ENCODE measurements at places on chromosomes 12 and 14.

GRCh38 chr12:21248679-21249078 lies 86.0 kb downstream of the SLCO1A2 start:
- no peak for DNase-seq

GRCh38 chr12:89539426-89540223 lies 13.8 kb upstream of the POC1B start:
- no peak for DNase-seq

- DNase-seq: no peak
These were observed 159.3 kb upstream of the CPNE8 start for GRCh38 chr12:39064708-39065107.

GRCh38 chr14:104389326-104390220 lies 190.0 kb upstream of the C14orf180 start:
- DNase-seq: peak; percentile 46

DNA sequence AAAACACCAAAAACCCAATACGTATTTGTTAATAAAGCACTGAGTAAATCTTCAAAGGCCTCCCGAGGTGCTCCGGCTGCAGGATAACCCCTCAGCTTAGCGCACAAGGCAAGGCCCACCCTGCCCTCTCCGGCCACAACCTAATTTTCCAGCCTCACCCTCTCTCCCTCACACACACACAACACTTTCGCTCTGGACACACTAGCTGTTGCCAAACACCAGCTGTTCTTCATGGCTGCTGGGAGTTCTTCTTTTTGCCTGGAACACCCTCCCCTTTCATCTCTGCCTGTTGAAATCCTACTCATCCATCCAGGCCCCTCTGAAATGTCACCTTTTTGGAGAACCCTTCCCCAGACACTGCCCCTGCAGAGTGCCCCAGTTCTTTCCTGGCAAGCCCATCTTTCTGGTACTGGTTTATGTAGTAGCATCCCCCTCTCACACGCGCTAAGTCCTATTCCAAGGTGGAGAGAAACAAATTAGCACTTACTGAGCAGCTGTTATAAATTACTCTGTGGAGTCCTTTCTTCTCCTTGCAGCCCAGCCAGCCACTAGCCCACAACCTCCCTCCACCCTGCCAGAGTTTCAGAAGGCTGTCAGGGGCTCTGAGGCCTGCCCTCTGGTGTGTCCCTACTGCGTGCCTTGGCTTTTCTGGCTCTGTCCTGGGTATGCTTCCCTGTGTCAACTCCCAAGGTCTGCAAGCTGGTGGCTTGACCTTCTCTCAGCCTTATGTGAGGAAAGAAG lies 805 bp upstream of the CRACR2A start:
- no peak for DNase-seq

DNA sequence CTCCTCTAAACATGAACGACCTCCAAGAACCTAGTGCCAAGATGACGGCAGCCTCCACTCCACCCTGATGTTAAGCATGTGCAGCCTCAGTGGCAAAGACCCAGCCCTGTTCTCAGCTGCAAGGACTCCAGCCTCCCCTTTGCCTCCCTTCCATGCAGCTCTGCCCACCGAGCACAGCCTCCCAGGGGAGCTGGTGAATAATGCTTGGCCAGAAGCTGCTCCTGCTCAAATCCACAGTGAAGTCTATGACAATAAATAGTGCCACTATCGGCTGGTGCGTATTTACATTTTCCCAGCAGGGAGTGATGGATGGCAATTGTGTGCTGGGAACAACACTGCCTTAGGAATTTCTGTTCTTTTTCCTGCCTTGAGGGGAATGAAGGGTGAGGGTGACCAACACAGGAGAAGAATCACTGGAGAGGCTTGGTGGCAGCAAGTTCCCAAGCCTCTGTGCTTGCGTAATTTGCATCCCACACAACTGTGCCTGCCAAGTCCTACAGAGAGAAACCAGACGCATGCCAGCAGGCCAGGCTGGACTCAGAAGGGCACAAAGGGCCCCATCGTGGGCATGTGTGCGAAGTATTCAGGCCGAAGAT lies 29.9 kb upstream of the TC2N start:
- DNase-seq: no peak

GRCh38 chr12:101927036-101927435 lies 49.7 kb downstream of the DRAM1 start:
- no peak for DNase-seq

DNA sequence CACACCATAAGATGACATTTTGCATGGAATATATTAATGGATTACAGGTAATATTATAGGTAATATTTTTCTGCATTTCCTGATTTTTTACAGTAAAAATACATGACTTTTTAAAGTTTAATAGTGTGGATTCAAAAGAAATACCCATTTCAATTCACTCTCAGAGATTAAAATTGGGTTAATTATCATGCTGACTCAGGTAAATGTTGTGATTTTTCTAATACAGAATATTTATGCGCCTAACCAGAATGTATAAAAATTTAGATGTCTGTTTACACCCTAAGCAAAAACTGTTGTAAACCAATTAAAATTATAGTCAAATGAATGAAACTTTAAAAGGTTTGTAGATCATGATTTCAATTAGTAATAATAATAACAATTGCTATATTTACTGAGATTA lies 117.2 kb upstream of the FLRT2 start:
- DNase-seq: no peak

DNA sequence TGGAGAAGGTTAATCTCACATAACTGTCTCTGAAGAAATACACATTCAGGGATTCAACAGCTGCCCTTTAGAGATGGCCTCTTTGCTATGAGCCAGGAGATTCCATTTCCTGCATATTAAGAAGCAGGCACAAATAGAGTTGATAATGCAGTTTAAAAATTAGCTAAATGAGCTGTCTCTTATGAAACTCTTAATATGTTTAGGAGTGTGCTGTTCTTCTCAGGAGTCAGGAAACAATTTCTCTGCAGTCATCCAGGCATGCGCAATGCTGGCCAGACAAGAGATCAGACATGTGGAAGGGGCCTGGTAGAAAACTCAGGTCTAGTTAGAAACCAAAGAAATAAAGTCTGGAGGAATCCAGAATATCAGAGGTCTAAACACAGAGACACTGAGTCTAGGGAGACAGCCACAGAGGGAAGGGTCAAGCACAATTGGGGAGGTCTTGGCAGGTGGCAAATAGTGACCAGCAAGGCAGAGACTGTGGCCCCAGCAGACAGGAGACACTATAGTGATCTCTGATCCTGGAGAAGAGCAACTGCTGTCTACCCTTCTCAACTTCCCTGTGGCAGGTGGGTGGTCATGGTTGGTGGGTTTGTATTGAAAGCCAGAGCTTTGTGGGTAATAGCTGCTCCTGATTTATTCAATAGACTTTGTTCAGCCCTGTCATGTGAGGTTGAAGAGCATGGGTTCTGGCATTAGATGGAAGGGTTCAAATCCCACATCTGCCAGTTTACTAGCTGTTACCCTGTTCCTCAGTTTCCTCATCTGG lies 185.8 kb upstream of the RMST start:
- no peak for DNase-seq

GRCh38 chr12:78494911-78495310 lies 369.7 kb upstream of the SYT1 start:
- DNase-seq: no peak

GRCh38 chr14:38496092-38496491 lies 240.2 kb upstream of the CLEC14A start:
- DNase-seq: no peak

DNA sequence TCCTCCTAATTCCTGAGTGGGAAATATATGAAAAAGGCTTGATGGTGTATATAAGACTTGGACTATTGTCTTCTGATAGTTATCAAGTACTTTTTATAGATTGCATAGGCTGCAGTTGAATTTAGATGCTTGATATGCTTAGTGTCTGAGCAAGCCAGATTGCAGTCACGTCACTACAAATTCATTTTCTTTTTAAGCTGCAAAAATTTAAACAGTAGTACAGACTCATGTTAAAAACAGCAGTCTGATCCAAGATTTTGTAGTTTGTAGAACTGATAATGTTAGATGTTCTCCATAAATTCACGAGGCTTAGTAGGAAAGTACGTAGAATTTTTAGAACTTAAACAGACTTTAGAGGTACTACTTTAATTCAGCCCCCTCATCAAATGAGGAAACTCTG lies 126.4 kb downstream of the GPR135 start:
- no peak for DNase-seq

- no peak for DNase-seq
These were observed 266.9 kb upstream of the PELI2 start for GRCh38 chr14:55851301-55851700.

- no peak for DNase-seq
These were observed 45.5 kb downstream of the RIC8B start for GRCh38 chr12:106819991-106820390.

DNA sequence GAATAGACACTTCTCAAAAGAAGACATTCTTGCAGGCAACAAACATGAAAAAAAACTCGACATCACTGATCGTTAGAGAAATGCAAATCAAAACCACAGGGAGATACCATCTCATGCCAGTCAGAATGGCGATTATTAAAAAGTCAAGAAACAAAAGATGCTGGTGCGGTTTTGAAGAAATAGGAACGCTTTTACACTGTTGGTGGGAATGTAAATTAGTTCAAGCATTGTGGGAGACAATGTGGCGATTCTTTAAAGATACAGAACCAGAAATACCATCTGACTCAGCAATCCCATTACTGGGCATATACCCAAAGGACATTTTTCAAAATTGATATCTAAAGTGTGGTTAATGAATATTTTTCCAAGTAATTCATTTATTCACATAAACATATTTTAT lies 39.6 kb upstream of the LIN7A start:
- no peak for DNase-seq

DNA sequence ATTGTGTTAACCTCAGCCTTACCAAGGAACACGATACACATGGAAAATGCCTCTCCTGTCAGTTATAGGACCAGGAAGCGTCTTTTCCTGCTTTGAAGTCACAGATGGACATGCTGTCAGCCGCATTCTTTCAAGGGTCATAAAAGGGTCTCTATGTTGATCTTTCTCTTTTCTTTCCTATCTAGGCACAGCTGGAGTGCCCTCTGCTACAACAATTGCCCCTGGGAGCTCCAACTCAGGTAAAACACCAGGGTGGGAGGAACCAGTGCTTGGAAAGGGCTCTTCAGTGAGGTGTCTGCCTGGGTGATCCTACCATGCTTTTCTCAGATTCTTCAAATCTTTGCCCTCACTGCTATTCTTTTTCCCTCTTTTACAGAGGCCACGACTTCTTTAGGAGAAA lies 157.4 kb upstream of the CNTN1 start:
- no peak for DNase-seq

GRCh38 chr12:29320295-29321085 lies 60.5 kb downstream of the ERGIC2 start:
- no peak for DNase-seq

DNA sequence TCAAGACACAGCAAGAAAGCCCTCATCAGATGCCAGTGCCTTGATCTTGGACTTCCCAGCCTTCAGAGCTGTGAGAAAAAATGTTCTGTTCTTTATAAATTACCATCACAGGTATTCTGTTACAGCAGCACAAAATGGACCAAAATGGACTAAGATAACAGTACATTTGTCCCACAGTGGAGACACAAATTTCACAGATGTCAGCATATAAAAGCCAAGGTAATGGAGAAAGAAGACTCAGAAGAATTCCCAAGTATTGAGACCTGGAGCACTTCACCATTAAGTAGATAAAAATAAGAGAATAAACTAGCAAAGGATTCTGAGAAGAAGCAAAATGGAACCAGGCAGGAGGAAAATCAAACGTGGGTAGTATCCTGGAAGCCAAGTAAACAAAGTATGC lies 131.0 kb downstream of the NOVA1 start:
- no peak for DNase-seq

GRCh38 chr12:81401241-81401640 lies 323.4 kb downstream of the ACSS3 start:
- DNase-seq: no peak

GRCh38 chr12:123485756-123486155 lies 27.8 kb downstream of the SNRNP35 start:
- no peak for DNase-seq

DNA sequence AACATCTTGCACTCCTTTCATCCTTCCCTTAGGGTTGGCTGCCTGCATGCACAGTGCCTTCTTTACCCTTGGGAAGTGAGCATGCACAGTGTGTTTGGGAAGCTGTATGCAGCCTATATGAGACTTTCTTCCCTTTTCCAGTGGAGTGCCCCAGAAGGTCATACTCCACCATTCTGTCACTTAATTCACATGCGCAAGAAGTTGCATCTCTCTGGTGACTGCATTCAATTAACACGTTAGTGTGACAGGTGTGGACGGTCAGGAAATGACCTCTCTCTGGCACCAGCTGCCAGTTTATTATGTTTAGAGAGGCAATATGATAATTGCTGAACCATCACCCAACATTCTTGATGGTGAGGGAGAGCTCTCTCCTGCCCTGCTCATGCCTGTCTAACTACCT lies 770.0 kb downstream of the FLRT2 start:
- no peak for DNase-seq

GRCh38 chr14:102540315-102541028 lies 30.9 kb upstream of the ANKRD9 start:
- no peak for DNase-seq

DNA sequence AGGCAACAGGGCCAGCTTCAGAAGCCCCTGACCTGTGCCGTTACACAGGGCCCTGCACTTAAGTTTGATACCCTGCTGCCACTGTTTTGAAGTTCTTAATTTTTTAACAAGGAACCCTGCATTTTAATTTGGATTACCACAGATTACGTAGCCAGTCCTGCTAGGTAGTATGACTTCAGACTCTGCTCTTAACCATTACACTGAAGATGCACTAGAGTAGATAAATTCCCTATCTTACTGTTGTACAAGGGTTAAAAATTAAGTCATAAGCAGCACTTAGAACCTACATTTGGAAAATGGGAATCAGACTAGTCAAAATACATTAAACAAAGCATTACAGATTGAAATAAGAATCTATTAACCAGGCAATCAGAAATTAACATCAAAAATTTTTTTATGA lies 2.3 kb downstream of the GNPNAT1 start:
- DNase-seq: no peak

GRCh38 chr12:122035292-122035691 lies 13.6 kb downstream of the BCL7A start:
- no peak for DNase-seq

DNA sequence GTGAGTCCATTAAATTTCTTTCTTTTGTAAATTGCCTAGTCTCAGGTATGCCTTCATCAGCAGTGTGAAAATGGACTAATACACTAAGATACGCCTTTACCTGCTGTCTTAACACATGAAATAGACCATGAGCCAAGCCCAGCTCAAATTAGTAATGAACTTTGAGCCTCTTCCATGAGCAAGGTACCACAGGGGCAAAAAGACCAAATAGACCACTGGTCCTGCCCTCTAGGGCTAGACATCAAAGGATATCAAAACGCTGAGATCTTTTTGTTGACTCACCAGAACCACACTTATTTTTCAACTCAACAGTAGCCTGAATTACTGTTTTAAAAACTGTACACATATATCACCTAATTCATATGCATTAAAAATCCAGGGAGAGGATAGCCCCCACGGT lies 137.5 kb upstream of the NOS1 start:
- DNase-seq: no peak

- DNase-seq: no peak
These were observed 39.1 kb downstream of the WDR20 start for GRCh38 chr14:102178806-102179205.

DNA sequence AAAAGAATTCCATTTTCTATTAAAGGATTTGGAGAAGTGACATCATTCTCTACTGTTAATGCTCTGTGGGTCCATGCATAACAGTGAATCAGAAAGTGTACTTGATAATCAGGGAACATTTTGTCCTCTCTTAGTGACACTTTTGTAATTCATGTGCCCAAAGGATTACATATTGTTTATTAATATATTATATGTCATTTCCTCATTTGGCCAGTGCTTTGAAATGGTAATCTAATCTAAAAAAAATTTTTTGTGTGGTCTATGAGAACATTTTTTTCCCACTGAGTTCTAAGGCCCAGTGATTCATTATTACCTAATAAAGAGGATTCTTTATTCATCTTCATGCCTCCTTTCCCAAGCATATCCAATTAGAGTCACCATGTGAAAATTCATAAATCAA lies 79.7 kb upstream of the MYF6 start:
- DNase-seq: no peak

All from T follicular helper cell (primary cell).